ENCODE measurements at places on chromosomes 2 and 18.

DNA sequence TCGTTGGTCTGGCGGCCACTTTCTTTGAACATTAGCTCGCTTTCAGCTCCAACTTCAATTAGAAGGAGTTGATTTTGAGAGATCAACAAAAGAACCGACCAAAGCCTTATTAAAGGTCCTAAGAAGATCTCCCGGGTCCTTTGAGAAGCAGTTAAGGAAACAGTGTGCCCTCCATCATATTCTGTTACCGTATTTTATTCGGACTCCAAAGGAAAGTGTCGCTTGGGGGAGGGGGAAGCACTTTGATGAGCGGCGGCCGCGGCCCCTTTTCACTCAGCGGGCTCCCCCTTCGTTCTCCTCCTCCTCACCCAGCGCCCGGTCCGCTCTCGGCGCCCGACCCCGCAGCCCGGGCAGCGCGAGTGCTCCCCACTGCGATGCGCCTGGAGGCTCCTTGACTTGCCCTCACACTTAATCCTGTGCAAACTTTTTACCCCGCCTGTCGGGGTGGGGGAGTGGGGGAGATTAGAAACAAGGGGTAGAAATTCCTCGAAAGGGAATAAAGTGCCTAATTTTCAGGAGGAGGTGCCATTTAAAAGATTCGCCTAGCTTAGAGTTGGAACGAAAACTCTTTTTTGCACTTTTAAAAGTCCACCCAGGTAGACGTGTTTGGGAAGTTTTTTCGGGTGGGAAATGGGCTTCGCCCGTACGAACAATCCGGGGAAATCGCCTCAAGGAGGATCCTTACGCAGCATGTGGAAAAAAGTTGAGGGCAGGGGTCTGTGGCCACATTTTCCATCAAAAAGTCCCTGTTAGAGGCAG is 1.2 kb upstream of the OTX1 start:
- DNase-seq: no peak

DNA sequence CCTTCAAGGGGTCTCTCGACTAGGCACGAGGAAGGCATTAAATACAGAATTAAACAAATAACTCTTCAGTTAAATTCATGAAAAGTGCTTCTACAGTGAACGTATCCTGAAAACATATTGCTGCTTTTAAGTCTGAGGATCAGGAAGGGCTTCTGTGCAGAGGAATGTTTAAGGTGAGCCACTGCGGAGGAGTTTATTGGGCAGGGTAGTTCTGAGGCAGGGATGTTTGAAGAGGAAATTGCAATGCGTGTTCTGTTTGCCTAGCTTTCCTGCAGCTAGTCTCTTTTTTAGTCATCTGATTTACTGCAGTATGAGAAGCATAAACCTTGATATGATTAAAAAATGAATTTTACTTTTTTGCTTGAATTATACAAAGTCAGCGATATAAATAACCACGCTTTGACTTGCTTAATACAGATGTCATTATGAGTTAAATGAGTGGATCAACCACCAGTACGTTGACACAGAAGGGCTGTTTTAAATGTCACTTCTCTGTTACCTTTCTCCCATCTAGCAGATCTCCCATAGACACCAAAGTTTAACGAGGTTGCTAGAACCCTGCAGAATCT is 98.7 kb downstream of the CTNNA2 start:
- no peak for DNase-seq

DNA sequence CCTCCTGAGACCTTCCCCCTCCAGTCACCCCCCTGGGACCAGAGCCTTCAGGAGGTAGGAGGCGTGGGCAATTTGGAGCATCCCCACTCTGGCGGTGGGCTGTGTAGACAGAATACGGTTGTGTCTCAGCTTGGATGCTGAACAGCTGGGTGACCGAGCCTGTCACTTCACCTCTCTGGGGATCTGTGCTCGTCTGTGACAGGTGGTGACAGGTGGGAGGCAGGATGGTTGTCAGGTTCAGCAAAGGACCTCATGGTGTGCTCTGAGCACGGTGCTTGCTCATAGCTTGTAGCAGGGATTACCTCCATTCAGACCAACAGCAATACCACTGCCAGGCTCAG is 186.5 kb upstream of the HS6ST1 start:
- DNase-seq: no peak

GRCh38 chr2:233228376-233228775 is 23.1 kb upstream of the ATG16L1 start:
- no peak for DNase-seq

- no peak for DNase-seq
Observed at GRCh38 chr2:193549661-193550060, 1354.9 kb upstream of the TMEFF2 start.

- no peak for DNase-seq
Observed at GRCh38 chr2:24926602-24927252, 6.7 kb upstream of the ADCY3 start.

DNA sequence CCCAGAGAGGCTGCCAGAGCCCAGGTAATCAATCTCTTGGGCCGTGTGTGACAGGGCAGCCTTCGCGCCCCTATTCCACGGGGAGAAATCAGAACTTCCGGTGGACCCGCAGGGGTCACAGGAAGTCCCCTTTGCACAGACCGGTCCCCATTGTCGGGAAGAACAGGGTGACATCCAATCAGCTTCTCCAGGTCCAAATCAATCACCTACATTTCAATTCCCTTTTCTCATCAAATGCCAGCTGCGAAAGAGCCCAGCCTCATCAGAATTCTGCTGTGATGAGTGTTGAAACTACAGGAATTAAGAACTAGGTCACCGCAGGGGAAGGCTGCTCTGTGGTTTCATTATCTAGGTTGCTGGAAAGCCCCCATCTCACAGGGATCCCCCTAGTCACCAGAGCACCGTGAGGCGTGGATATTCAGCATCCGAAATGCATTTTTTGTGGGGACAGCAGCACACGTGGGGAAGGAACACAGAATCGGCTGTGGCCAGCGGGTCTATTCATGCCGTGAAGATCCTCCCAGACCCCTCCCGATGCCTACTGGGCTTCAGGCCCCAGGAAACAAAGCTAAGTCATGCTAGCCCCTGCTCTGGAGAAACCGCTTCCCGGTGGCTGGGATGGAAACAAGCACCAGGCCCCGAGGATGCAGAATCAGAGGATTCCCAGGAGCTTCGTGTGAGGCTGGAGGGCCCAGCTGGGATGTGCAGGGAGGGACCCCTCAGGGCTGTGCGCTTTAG is 193.7 kb upstream of the ID2 start:
- DNase-seq: peak; percentile 79

GRCh38 chr2:143333168-143333791 is 204.1 kb downstream of the ARHGAP15 start:
- DNase-seq: no peak

DNA sequence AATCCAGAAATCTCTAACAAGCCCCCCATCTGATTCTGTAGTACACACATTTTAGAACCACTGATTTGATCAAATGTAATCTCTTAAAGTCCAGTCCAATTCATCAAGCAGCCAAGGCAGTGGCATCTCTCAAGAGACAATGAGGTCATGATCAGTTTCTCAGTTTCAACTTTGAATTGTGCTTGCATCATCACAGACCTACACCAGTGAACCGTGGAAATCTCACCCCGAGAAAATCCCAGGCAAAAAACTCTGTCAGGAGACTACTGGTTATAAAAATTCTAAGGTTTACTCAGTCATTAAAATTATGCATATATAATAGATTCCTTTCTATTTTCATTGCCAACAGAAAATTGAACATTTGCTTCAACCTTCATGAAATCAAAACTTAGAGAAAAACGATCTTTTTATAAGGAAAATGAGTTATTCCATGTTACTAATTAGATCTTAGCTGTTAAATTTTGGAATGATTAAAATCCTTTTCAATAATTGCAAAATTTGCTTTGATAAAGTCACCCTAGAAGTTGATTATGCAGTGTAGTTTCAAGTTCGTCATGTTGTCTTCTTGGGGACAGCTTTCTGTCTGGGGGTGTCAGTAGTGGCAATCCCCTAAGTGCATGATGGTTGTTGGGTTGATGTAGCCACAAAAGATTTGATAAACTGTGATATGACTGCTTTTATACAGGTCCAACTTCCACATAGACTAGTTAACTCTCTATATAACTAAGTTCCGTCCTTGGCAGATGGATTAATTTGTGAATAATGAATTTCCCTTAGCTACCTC is 235.0 kb downstream of the CAMKMT start:
- no peak for DNase-seq

DNA sequence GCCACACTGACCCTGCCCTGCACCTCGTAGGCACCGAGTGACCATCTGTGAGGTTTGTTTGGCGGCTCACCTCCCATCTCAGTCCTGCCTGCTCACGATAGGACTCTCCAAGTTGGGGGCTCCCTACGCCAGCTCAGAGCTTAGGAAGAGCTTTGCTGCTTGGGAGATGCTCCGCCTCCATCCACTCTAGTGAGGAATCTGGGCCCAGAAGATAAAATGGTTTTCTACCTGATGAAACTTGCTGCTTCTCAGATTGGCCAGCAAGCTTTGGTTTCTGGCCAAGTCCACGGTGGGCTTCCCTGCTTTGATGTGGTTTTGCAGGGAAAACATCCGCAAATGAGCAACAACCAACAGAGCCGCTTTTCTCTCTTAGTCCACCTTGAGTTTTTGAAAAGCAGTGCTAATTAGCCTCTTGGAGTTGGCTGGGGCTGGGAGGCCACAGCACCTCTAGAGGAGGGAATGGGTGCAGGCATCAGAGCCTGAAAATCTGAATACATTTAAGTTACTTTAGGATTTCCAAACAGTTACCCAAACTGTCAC is 42.2 kb downstream of the THNSL2 start:
- no peak for DNase-seq

GRCh38 chr2:54471221-54471711 is 15.1 kb downstream of the SPTBN1 start:
- no peak for DNase-seq

Measured in T-helper 22 cell (primary cell).